Osteocyte (in vitro differentiated cells): ENCODE measurements at places on chromosomes 2 and 18.

DNA sequence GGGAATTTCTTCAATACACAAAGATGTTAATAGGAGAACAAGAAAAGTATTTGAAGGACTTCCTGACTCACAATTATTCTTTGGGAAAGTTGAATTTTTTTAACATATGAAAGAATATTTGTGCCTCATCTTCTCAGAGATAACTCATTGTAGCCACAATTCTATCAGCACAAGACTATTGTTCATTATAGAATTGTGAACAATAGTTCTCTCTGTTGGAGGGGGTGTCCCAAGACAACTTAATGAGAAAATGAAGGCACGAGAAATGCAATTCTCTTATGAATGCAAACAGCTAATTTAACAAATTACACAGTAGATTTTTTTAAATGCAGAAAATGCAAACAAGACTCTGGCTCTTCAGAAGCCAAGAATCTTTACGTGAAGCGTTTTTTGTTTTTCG, 157.0 kb downstream of the BARD1 start:
- no peak for DNase-seq

DNA sequence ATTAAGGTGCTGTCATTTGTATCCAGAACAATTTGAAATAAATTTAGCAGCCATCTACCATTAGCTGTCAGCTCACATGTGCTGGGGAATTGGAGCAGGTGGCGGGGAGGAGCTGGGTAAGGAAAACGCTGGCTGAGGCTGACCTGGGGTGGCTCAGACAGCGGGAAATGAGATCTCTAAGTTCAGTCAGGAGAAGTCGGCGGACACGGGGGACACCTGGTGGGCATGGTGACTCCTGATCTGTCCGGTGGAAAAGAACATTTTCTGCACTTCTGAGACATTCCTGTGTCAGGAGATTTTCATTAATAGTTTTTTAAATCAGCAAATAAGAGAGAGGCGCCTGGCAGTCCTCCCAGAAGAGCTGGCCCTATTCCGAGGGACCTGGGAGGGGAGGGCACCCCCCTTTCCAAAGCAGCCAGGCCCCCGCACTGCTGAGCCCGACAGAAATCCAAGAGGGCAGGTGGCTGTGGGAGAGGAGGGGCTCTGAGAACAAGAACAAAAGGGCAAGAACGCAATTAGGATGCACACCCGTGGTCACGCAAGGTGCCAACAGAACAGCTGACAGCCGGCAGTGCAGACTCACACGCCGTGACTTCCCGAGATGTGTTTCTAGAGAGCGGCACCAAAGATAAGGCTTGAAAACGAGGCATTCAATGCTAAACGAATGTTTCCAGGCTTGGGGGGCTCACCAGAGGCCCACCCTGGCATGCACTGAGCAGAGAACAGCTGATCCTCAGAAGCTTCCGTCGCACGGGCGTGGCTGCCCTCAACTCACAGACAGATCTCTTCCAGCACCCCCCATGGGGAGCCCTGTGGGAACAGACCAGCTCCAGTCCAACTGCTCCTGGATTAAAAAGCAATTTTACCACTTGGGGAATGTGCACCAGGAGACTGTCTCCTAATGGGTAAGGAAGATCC, 26.4 kb downstream of the SLC66A2 start:
- DNase-seq = peak; percentile 75

DNA sequence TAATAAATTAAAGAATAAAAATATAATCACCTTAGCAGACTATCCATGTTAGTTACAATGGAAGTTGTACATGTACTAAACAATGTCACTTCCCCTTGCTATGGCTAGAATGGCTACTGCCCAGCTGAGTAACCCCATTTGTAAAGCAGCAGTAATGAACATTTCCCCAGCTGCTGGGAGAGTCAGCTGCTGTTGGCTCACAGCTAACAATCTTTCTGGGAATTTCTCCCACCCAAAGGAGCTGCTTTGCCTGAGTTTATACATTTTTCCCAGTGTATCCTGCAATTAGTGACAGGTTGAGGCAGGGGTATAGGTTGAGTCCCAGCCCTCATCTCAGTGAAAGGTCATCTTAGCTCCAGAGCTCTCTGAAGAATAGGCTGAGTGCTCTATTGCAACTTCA, 665.6 kb upstream of the KLHL29 start:
- DNase-seq = no peak

DNA sequence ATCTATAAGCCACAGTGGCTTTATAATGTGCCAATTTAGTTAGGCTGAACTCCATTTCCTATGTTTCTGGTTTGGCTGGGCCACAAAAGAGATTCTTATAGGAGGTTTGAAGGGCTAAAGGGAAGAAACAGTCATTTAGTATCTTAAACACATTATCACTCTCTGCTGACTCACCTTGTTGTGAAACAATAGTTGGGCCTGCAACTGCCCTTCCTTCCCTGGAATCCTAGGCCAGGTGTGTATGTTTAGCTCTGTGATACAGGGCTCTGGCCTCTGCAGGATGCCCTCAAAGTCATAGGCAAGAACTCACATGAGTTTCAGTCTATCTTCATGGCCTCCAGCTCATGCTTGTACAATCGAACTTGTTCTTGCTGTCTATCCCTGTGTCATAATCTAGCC, 400.0 kb upstream of the CELF4 start:
- DNase-seq = no peak

DNA sequence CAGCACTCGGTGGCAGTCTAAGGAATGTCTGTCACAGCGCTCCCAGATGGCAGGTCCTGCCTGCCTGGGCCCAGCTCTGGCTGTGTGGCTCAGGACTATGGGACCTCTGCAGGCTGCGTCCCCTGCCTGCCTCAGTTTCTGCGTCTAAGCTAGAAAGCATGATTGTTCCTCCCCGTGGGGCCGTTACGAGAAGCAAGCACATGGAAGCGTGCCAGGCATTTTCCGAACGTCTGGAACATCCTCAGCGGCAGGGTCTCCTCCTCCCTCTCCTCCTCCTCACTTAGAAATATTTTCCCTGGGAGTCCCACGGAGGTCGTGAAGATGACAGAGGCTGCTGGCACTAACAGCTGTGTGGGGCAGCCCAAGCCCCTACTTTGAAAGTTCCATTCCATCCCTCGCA, 43.3 kb downstream of the LRRFIP1 start:
- no peak for DNase-seq

DNA sequence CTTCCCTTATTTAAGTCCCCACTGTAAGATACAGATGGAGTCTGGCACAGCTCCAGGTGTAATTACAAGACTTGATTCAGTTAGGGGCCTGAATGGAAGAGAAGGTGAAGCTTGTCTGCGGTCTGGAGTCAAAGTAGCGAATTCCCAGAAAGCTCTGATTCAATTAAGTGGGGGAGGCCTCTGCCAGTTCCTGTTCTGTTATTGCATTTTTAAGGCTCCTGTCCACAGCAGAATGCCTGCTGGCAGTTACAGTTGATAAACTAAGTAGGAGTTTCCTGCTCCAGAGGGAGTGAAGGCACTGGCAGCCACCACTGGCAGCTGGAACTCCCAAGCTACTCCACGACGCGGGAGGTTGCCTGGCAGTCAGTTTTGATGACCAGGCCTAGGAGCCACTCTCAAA, 181.1 kb downstream of the SOCS6 start:
- DNase-seq = no peak

- no peak for DNase-seq
Observed at GRCh38 chr18:41993151-41993550, 38.1 kb downstream of the PIK3C3 start.

GRCh38 chr18:79600596-79600995, 79.0 kb upstream of the CTDP1 start:
- no peak for DNase-seq

DNA sequence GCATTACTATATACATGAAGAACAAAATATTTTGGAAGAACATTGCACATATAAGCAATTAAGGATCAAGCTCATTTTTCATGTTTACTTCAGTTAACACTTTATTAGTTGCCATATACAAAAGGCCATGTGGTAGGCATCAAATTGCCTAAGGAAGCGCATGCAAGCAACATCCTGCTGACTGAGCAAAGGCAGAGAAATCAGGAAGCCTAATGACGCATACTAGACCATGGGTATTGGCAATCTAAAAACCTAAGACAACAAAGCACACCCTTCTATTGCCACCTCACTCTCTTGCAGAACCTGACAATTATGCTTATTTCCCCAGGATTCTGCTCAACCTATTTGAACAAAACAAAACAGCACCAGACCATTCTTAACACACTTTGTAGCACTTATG, 171.9 kb downstream of the STK39 start:
- no peak for DNase-seq

GRCh38 chr18:58443671-58444070, 185.2 kb downstream of the ALPK2 start:
- no peak for DNase-seq

DNA sequence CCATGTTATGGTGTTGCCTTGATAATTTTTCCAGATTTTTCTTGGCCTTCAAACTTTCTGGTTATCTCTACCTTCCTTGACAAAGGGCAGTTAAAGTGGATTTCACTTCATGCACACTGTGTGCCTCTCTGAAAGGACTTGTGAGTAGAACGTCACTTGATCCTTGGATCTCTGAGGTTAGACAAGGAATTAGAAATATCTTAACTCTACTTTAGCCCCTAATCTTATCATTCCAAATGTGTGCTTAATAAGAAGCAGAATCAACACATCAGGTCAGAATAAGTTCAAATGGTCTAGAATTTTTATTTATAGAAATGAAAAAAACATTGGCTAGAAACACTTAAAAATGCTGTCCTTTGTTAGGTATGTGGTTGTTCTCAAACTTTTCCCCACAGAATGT, 205.7 kb downstream of the TPGS2 start:
- no peak for DNase-seq

GRCh38 chr2:208654056-208654455, 247.5 kb downstream of the PTH2R start:
- DNase-seq = no peak

GRCh38 chr2:8996006-8996405, 7.5 kb downstream of the MBOAT2 start:
- no peak for DNase-seq

DNA sequence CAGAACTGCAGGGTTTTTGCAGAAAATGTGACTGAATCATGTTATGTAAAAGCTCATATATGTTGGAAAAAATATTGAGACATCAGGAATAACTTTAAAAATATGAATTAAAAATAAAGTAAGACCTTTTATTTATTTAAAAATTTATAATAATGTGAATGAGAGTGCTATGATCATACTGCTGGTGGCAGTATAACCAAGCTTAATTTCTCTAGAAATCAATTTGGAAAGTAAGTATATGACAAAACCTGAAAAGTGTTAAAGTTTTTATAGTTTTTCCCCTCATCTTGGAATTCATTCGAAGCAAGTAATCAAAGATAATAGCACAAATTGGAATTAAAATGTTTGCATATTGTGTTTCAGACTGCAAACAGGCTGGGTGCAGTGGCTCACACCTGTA, 7.5 kb downstream of the SLC39A10 start:
- no peak for DNase-seq

GRCh38 chr2:168246072-168246482, 1.3 kb downstream of the STK39 start:
- no peak for DNase-seq

DNA sequence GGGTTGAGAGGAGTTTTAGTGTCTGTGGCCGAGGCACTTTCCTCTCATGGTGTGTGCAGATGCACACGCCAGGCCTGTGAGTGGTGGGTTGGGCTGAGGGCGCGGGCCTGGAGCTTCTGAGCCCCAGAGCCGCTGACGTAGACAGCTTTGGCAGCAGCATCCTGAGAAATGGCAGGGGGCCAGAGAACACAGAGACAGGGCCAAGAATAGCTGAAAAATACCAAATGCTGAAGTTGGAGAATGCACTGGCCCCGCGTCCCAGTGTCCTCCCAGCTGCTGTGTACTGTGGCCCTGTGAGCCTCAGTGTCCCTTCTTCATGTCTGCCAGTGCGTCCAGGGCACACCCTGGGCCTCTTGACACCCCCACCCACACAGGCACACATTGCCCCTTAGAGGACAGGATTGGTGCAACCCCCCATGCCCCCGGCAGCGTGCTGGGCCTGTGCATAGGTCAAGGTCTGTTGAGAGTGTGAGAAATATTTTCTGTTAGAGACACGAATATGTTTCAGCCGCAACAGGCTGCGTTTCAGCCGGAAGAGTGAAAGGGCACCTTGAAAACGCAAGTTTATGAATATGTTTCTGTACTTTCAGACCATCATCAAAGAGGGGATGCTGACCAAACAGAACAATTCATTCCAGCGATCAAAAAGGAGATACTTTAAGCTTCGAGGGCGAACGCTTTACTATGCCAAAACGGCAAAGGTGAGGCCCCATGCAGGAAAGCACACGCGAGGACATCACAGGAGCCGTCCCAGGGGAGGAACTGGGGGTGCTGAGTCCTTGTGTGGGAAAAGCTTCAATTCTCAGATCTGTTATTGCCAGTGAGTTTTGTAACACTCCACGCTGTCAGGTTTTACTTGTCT, 33.6 kb downstream of the DGKD start:
- peak; percentile 95 for DNase-seq

DNA sequence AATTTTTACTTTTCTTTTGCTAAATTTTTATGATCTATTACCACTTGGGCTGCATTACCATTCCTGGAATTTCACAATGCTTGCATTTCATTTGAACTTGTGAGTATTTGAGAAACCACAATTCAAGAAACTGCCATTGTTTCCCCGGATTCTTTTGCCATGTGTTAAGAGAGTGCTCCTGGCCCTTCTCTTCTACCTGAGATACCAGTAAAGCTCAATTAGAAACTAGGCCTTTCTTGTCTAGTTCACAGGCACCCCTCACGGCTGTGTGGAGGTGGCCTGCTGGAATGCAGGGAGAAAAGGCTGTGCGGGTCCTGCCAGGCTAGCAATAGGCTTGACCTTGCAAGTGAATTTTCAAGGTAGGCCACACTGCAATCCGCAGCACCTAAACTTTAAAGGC, 40.8 kb downstream of the ZEB2 start:
- no peak for DNase-seq

- no peak for DNase-seq
Observed at GRCh38 chr2:101150306-101151145, 656 bp downstream of the TBC1D8 start.

GRCh38 chr18:50113726-50114125, 81.2 kb downstream of the MYO5B start:
- DNase-seq = no peak

GRCh38 chr18:70705831-70706416, 417.1 kb downstream of the SOCS6 start:
- DNase-seq = no peak

- DNase-seq = no peak
Observed at GRCh38 chr2:203484266-203485112, 50.6 kb downstream of the RAPH1 start.

DNA sequence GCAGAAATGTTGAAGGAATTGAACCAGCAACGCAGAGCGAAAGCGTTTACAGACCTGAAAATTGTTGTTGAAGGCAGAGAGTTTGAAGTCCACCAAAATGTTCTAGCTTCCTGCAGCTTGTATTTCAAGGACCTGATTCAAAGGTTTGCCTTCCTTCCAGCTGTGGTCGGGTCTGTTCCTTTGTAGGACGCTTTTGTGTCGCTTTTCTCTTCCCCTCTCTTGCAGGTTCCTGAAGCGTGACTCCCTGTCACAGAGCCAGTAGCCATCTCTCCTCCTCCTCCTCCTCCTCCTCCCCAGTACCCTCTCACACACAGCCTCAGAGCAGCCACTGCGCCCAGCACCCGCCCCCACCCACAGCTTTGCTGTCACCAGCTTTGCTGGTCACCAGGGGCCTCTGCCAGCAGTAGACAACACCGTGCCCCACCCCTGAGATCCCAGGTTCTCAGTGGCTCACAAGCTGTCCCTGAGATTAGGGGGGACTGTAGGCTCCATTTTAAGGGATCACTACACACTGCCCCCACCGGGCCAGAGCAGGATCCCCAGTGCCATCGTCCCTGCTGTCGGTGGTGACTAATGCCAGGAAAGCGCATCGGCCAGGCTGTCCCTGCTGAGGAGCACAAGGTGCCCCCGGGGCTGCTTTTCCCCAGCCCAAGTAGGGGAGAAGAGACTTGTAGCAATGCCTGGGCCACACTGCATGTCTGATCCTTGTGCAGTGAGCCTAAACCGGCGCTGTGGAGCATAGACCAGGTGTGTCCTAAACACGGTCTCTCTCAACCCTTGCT, 242.3 kb downstream of the ATAD2B start:
- DNase-seq = no peak
